ENCODE measurements at places on chromosomes 4 and X.

- no peak for DNase-seq
These were observed 166.1 kb upstream of the KLF8 start for GRCh38 chrX:56066016-56066415.

DNA sequence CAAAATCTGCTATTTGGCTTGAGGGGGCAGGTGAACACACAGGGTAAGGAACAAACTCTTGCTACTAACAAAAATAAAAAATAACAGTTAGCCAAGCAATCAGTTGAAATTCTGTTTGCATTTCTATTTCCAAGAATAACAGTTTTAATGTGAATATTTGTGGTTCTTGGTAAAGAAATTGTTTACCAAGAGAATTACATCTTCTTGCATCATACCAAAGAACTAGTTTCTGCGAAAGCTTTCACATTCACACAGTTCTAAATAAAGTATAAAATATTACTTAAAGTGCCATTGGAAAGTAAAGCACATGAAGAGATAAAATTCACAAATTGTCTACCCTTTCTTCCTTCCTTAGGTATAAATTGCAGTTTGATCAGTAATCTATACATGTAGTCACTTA is 54.4 kb downstream of the KLHL4 start:
- DNase-seq: no peak

- no peak for DNase-seq
These were observed 73.0 kb upstream of the FRMPD4 start for GRCh38 chrX:12065251-12065650.

- DNase-seq: no peak
These were observed 14.8 kb upstream of the BBS7 start for GRCh38 chr4:121885115-121885514.

- no peak for DNase-seq
These were observed 11.2 kb downstream of the GBA3 start for GRCh38 chr4:22703912-22704311.

DNA sequence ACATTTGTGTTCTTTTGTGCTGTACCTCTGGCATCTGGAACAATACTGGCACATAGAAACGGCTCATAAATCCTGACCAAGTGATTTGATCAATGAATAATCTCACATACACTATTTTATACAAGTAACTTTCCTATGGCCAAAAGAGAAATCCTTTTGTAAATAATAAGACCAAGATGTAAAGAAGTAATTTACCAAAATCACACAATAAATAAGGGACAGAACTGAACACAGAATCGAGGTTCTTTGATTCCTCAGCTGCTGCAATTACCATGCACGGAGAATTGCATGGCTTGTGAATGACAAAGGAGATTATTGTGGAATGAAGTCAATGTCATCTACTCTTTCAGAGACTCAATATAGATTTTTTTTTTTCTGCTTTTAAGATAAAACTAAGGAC is 576.8 kb upstream of the SMIM31 start:
- no peak for DNase-seq

DNA sequence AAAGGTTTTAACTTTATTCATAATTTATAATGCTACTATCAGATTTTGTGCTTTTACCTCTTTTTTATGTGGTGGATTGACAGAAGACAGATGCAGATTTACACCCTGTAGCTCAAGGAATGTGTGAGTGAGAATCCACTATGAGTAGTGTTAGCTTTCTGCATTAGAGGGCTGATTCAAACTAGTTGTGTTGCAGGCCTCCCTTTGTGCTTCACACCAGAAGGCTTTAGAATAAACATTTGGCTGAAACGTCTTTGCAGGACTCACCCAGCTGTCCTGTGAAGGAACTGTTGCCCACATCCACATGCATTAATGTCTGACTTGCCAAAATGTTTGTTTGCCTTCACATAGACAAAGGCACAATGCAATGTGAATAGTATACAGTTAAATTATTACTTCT is 127.0 kb downstream of the PCDH7 start:
- DNase-seq: no peak

- DNase-seq: no peak
These were observed 18.5 kb downstream of the OTUD5 start for GRCh38 chrX:48938721-48939425.

DNA sequence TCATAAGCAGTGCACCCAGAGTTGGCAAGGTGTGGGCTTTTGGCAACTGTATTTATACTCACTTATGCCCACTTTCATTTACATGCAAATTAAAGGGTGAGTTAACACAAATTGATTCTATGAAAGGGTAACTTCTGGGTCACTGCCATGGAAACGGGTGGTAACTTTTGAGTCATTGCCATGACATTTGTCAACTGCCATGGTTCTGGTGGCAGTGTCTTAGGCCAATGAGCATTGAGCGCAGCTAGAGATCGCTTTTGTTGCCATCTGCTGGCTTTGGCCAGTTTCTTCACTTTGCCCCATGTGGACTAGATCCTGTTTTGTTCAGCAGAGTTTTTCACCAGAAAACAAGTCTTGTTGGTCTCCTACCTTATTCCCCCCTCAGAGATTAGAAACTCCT is 170.8 kb upstream of the NUDT6 start:
- no peak for DNase-seq

DNA sequence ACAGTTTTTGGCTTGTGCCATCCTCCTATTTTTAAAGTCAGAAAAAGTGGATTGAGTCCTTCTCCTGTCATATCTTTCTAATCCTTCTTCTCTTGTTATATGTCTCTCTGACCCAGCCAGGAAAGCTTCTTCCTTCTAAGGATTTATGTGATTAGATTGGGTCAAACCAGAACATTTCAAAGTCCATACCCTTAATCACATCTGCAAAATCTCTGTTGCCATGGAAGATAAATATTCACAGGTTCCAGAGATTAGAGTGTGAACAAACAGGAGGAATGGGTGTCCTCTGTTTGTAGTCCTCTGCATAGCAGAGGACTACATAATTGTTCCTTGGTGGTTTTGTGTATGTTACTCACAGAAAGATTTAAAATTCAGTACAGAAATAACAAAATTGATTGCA is 421.2 kb downstream of the EPHA5 start:
- no peak for DNase-seq

GRCh38 chr4:177006331-177006730 is 213.6 kb upstream of the VEGFC start:
- DNase-seq: no peak

GRCh38 chrX:134365904-134366303 is 94.1 kb upstream of the HPRT1 start:
- DNase-seq: no peak

GRCh38 chr4:101885574-101885973 is 95.0 kb downstream of the BANK1 start:
- peak; percentile 18 for DNase-seq

GRCh38 chr4:53235547-53235946 is 130.3 kb downstream of the SCFD2 start:
- no peak for DNase-seq

- no peak for DNase-seq
These were observed 47.8 kb downstream of the SPARCL1 start for GRCh38 chr4:87481377-87481776.

Measured in NCI-H345 (cell line).